ENCODE measurements at places on chromosomes 6 and 20.

- DNase-seq, result peak; percentile 93
Observed at GRCh38 chr6:25962149-25963127, at the start of gene TRIM38. TRIM38 (plus strand) TSS chr6:25962802; CDS start chr6:25966523, 3,721 bp downstream.

GRCh38 chr6:166657531-166657930 lies 30.5 kb upstream of the RPS6KA2 start:
- DNase-seq, result no peak

DNA sequence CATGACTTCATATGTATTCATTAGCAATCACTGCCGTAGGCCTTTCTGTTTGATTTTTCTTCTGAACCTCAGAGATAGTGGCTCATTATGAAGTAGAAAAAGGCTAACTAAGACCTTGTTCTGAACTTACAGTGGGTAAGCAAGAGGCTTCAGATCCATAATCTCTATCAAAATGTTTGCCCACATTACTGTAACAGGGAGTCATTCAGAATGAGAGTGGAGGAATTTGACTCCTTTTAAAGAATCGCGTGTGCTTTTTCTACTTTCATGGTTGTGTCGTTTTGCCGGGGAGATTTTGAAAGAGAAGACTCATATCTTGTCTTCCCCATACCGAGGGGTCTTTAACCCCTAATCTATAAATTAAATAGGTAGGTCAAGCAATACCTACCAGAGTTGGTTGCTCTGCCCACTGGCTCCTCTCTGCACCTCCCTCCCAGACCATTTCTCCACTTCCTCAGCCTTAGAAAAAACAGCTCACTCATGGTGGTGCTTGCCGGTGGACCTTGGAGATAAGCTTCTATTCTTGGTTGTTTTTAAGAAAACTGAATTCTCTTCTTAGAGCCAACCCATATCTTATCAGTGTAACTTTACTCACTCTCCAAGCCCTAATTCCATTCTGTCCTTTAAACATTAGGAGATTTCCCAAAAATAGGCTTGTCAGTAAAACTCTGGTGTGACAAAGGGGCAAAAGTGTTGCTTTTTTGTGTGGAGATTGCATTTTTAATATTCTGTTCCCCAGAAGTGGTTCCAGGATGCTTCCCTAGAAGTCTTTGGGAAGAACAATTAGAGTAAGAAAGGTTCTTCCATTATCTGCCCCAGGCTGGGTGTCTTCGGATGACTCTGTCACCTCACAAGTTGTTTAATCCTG lies 56.6 kb downstream of the E2F3 start:
- no peak for DNase-seq

DNA sequence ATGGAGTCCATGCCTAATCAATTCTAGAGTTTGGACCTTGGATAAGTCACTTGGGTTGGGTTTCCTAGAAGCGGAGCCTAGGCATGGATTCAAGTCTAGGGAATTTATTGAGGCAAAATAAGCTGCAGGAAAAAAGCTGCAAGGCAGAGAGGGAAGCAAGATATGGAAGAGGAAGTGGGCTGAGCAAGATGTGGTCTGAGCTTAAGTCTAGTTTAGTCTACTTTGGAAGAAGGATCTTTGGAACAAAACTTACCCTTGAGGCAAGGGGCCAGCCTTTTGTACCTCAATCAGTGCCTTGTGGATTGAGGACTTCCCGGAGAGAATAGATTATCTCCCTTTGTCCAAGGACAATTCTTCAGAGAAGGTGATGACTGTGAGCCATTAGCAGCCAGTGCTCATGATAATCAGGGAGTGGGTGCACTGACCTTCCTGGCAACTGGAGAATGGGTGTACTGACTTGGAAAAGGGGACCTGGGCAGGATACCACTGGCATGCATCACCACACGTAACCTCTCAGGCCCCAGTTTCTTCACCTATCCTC lies 10.9 kb downstream of the ZSCAN9 start:
- no peak for DNase-seq

GRCh38 chr6:100464162-100464851 lies 414 bp downstream of the SIM1 start:
- no peak for DNase-seq

DNA sequence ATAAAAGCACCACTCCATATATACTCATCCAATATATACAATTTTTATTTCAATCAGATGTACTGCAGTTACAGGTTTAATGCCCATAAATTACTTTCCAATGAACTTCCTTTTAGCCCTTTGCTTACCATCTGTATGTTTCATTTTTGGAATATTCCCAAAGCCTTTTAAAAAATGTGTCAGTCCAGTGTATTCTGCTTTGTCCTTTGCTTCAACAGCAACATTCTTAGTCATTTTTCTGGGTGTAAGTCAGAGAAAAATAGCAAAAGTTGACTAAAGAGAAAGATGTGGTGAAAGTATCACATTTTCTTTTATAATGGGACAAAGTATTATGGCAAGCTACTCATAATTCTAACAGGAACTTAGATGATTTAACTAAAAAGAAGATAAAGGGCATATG lies 15.2 kb downstream of the DSE start:
- DNase-seq, result peak; percentile 70

DNA sequence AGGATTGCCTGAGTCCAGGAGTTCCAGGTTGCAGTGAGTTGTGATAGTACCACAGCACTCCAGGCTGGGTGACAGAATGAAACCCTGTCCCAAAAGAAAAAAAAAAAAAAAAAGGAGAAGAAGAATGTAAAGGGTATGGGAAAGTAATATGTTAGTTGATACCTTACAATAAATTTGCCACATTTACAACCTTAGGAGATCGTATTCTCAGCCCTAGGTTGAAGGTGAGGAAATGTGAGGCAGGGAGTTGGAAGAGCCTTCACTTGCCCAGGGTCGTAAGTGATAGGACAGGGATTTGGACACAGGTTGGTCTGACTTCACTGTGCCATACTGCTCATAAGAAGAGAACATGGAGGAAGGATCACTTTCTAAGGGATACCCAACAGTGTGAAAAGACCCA lies 68.6 kb downstream of the BMP6 start:
- DNase-seq, result no peak

- DNase-seq, result peak; percentile 19
Observed at GRCh38 chr6:105839266-105839665, 246.9 kb upstream of the PRDM1 start.

DNA sequence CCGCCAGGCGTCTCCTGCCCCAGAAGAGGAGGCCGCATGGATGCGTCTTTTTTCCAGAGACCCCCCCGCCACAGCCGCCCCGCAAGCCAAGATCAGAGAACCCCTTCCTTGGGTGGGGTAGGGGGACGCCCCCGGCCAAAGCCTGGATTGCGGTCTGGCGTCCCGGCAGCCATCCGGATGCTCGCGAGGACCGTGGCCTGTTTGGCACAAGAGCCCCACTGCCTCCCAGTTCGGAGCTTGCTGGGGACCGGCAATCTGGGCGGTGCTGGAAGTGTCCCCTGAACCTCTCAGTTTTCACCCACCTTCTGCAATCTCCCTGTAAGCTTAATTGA lies 924 bp downstream of the FAM162B start:
- DNase-seq, result no peak

- DNase-seq, result no peak
Observed at GRCh38 chr6:127590344-127590743, 13.4 kb downstream of the C6orf58 start.

DNA sequence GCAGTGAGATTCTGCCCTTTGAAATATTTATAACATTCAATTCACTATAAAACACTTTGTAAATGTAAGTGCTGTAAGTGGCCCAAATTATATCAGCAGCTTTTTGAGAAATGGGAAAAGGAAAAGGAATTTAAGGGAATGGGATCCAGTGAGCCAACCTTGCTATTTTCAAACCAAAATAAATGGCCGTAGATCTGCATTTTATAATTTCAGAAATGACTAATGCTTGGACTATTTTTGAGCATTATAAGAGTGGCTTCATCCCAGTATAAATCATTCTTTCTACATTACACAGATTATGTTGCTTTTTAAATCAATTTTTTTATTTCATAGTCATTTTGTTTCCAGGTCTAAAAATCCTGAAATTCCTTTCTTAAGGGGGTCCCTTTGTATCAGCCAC lies 49.2 kb downstream of the ANKRD6 start:
- DNase-seq, result peak; percentile 77

DNA sequence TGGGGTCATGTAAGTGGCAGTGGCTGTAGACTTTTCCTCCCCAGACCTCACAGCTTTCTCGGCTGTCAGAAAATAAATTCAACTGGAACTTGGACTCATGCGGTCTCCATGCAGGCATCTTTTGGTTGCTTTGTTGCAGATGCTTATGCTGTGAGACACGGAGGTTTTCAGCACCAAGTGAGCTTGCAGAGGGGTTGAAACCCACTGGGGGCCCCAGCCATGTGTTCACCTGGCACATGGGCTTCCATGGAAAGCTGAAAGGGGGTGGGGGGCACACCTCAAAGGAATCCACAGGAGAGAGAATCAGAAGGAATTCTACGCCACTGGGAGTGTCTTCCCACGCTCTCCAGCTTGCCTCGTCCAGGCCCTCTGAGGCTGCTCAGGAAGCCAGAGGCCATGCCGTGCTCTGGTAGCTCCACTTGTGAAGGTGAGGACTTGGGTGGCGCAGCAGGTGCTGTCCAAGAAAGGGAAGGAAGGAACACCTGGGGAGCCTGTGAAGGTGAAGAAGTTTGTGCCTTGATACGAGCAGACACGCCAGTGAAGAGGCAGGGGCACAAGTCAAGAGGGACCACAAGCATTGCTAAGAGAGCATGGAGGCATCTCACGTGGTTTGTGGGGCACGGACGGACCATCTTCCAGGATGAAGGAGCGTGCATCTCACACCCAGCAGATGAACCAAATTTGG lies 134.3 kb upstream of the PMEPA1 start:
- no peak for DNase-seq

DNA sequence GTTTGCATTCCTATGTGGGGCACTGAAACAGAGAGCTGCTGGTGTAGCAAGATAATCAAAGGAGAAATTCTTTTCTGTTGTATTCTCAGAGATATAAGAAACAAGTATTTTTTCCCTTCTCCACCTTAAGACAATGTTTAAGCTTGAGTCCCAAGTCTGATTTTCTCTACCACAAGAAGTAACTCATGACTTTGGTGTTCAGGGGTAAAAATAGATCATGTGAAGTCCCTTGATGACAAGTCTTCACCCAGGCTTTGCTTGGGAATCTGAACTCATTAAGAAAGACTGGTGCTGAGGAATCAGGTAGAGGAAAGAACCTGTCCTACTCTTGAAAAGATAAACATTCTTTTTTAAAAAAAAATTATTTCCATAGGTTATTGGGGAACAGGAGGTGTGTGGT lies 205.6 kb downstream of the ALDH8A1 start:
- peak; percentile 39 for DNase-seq

GRCh38 chr6:138752017-138752416 lies 21.6 kb upstream of the CCDC28A start:
- no peak for DNase-seq

- DNase-seq, result no peak
Observed at GRCh38 chr6:157755746-157756411, 67.2 kb upstream of the SNX9 start.

- no peak for DNase-seq
Observed at GRCh38 chr6:5486214-5486613, 224.9 kb downstream of the FARS2 start.

DNA sequence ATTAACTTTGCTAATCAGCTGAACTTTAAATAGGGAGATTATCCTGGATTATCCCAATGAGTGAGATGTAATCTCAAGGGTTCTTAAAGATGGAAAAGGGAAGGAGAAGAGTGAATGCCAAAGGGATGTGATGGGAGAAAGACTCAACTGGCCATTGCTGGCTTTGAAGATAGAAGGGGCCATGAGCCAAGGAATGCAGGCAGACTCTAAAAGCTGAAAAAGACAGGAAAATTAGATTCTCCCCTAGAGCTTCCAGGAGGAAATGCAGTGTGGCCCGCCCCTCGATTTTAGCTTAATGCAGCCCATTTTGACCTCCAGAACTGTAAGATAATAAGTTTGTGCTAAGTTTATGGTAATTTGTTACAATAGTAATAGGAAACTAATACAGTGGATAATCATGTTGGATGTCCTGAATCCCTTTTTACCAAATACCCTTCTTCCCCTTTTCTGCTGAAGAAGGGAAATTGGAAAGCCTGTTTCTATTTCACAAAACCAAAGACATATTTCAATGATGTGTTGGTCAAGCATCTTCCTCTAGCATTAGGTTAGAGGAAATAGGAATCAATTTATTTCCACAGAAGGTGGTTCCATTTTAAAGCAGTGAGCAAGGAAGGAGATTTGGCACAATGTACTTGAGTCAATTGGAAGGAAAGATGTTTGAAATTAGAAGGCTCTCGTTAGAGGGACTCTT lies 3.3 kb upstream of the HDDC2 start:
- DNase-seq, result no peak

GRCh38 chr6:8462694-8463093 lies 27.3 kb upstream of the SLC35B3 start:
- DNase-seq, result no peak

GRCh38 chr6:138035070-138035469 lies 72.1 kb downstream of the PERP start:
- no peak for DNase-seq

- DNase-seq, result no peak
Observed at GRCh38 chr6:107626645-107627044, 136.7 kb downstream of the SOBP start.

GRCh38 chr20:19760371-19760721 lies 2.3 kb downstream of the RIN2 start:
- no peak for DNase-seq

DNA sequence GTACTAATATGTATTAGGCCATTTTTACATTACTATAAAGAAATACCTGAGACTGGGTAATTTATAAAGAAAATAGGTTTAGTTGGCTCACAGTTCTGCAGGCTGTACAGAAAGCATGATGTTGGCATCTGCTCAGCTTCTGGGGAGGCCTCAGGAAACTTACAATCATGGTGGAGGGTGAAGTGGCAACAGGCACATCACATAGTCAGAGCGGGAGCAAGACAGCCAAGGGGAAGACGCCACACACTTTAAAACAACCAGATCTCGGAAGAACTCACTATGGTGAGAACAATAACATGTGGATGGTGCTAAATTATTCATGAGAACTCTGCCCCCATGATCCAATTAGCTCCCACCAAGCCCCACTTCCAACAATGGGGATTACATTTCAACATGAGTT lies 41.3 kb upstream of the CEP162 start:
- no peak for DNase-seq

GRCh38 chr6:38244869-38245268 lies 394.9 kb downstream of the BTBD9 start:
- DNase-seq, result no peak

GRCh38 chr6:37535759-37536490 lies 36.2 kb upstream of the CCDC167 start:
- DNase-seq, result no peak

DNA sequence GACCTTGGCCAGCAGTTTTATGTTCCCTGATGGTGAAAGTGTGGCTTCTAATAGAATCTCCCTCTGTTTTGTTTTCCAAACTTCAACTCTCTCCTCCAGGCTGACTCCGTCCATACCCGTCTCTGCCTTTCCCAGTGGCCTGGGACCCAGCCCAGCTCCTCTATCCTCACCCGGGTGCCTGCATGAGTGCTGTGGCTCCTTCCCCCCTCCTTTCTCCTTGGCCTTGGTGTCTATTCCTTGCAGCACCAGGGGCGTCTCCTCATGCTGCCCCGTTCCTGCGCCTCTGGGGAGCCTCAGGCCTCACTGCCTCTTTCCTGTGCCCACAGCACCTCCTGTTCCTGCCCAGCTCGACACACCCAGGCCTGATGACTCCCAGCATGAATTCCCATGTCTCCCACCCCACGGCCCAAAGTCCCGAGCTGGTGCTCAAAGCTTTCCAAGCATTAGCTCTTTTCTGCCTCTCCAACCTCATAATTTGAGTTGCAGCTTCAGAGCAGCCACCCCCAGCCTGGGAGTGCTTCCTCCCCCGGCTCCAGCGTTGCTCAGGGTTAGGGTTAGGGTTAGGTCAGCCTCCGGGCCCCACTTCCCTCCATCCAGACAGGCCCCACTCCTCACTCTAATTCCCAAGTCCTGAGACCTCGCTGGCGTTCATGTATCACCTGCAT lies 56.3 kb upstream of the AFDN start:
- DNase-seq, result no peak

GRCh38 chr6:19024737-19025136 lies 637.6 kb downstream of the RNF144B start:
- DNase-seq, result peak; percentile 77
